ENCODE measurements at places on chromosomes 13 and 19. TPM values are rescaled to one million over a fixed set of nuclear protein-coding genes. Genes with fewer than 3 reads are reported as not detected.

The CEACAM4 gene
- 0.22 TPM for polyA plus RNA-seq

The PEAK3 gene
- polyA plus RNA-seq: 0.06 TPM

The APOC4 gene
- not detected for polyA plus RNA-seq

The ZNF93 gene
- polyA plus RNA-seq: 18.4 TPM

The SULT2B1 gene
- 0.25 TPM for polyA plus RNA-seq

The KCNN1 gene
- polyA plus RNA-seq: 8.4 TPM

The CPT1C gene
- polyA plus RNA-seq: 12.2 TPM

The PTPRS gene
- 44.7 TPM for polyA plus RNA-seq

The ZNF98 gene
- polyA plus RNA-seq: 6.9 TPM

The LMTK3 gene
- 3.7 TPM for polyA plus RNA-seq

The FARP1 gene
- 222 TPM for polyA plus RNA-seq

The FREM2 gene
- polyA plus RNA-seq: 38.8 TPM

The ZNF112 gene
- 13.2 TPM for polyA plus RNA-seq
